Stimulated activated CD8-positive, alpha-beta memory T cell treated with anti-CD3 and anti-CD28 coated beads, Interleukin-7, amount 100 ng/mL, for 1 hour (primary cell): ENCODE measurements at places on chromosomes 12 and 14.

GRCh38 chr12:132483612-132484011 is 6.3 kb upstream of the FBRSL1 start:
- DNase-seq, result no peak

DNA sequence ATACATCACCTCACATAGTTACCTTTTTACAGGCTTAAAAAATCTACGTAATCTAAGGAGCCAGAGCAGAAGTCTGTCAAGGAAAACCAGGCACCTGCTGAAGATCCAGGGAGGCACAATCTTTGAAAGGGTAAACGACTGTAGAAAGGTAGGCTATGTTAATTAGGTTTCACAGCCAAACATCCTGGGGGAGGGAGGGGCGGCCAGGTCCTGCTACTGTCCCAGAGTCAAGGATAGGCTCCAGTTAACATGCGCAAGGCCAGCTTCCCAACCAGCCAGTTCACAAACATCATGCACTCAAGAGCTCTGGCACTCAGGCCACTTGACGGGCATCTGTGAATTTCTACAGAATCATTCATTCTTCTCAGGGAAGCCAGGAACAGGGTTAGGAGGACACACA is 22.9 kb downstream of the NIN start:
- no peak for DNase-seq

- no peak for DNase-seq
Measured at GRCh38 chr12:10304161-10304574, 3.5 kb upstream of the KLRD1 start.

- no peak for DNase-seq
Measured at GRCh38 chr14:104882325-104882973, 17.4 kb downstream of the CEP170B start.

DNA sequence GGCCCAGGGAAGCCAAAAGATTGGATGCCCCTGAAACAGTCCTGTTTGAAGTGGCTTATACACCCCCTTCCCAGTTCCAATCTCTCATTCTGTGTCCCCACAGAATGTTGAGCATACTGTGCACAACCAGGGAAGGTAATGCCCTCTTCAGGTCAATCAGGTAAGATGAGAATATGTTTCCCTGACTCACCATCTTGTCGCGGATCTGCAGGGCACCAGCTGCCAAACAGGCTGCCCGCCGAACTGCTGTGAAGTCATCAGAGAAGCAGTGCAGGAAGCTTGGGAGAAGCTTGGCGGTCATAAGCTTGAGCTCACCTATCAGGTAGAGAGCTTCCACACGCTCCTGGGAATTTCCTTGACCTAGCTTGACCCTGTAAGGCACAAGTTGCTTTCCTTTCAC is 9.6 kb downstream of the RIOX1 start:
- DNase-seq, result no peak

DNA sequence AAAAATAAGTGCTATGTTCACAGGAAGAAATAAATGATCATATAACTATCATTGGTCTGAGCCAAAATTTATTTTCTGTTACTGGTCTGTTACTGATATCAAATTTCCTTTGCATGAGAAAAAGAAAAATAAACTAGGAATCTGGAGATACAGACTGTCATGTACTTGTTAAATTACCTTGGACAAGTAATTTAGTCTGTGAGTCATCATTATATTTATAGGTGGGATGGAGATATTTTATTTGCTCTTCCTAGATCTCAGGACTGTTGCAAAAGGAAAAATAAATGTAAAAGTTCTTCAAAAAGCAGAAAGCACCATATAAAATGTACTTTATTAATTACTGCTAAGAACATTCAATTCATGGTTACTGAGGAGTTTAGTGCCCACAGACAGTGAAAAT is 174.4 kb downstream of the PTPRO start:
- no peak for DNase-seq

GRCh38 chr12:106499628-106500027 is 83.2 kb upstream of the RFX4 start:
- no peak for DNase-seq

DNA sequence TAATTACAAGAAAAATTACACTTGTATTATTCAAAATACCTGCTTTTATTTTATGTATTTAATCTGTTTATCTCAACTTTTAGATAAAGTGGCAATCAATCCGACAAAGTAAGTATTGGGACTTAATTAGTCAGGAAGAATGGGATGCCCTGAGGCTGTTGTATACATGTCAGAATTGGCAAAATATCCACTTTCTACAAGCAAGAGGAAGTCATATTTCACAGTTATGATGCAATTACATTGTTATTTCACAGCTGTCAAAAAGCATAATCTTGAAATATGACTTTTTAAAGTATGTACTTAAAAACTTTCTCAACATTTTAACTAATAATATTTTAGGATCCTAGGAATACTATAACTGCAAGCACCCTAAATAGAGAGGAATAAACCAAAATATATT is 357.1 kb upstream of the MGAT4C start:
- no peak for DNase-seq

DNA sequence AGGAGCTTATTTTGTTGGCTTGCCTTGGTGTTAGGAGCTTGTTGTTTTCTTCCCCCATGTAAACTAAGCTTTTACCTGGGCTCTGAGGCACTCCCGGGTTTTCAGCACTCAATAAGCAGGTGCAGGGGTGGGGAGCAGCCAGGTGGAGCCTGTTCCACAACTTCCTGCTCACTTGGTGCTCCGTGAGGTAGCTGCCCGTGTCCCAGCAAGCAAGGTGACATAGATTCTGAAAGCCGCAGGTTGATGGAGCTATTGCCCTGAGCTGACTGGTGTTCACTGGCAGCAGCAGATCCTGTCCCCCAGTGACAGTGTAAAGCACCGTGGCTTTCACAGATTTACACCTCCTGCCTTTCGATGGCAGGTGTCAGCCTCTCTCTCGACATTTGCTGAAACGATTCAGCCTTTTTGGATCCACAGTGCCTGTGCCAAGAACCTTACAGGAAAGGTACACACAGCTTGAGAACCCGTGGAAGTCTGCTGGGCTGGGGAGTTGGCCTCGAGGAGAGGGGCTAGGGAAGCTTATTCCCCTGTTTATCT is 295.7 kb upstream of the FKBP4 start:
- no peak for DNase-seq

- no peak for DNase-seq
Measured at GRCh38 chr12:123571343-123571813, 13.0 kb upstream of the TMED2 start.

- DNase-seq, result no peak
Measured at GRCh38 chr14:59529189-59529588, 44.9 kb downstream of the JKAMP start.

DNA sequence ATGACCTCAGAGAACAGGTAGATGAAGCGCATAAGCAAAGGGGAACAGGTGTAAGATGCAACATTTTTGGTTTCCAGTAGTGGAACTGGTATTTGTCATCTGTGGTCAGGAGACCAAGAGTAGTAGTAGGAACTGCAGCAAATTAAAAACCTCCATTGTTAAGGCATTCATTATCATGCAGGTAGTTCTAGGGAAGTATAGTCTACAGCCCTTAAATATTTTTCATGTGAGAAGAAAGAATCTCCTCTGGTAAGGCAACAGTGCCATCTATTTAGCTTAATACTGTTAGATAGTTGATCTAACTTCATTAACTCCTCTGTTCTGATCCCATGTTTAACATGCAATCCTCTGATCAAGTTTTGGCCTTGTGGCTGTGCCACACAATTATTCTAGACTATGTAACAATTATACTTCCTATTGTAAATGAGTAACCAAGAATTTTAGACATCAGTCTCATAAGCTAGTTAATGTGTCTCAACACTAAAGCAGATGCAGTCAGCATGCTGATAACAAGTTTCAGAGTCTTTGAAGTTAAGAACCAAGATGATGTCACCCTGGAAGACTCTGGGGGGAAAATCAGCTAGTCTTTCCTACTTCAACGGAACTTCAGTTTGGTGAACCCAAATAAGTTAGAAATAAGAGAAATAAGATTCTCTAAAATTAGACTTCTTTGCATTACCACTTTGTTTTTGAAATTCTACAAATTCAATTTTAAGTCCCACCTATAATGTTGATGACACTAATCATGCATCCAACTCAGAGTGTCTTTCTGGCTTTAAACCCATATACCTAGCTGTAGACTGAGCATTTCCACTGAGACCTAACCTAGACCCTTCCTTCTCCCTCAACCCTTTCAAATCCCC is 70.9 kb downstream of the STXBP6 start:
- DNase-seq, result no peak

GRCh38 chr12:27653661-27654060 is 42.6 kb upstream of the REP15 start:
- DNase-seq, result no peak

DNA sequence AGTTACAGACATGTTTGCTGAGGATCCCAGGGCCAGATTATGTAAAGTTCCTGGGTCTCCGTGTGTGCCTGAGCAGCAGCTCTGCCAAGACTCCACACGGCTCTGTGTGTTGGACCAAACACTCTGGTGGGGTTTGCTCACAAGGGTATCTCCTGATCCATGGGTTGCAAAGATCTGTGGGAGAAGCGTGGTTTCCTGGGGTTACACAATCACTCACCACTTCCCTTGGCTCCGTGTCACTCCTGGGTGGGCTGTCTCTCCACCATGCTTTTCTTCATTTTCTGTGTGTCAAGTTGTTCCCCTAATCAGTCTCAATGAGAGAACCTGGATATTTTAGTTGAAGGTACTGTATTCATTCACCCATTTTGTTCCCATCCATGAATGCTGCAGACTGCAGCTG is 1088.8 kb downstream of the FSCB start:
- no peak for DNase-seq

DNA sequence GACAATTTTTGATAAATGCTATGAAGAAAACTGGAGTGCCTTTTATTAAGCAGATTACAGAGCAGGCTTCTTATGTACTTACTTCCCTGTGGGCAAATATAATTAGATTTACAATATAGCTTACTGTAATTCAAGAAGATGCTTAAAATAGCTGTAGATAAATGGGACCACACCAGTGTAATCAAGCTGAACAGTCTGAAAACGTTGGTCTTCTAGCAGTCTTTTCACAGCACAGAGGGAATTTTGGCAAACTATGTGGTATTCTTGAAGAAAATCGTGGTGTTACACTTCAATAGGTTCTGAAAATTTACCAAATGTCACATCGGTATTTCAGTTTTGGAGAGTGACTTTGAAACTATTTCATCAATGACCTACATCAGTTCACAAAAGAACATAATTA is 47.7 kb downstream of the SLC16A7 start:
- DNase-seq, result no peak

DNA sequence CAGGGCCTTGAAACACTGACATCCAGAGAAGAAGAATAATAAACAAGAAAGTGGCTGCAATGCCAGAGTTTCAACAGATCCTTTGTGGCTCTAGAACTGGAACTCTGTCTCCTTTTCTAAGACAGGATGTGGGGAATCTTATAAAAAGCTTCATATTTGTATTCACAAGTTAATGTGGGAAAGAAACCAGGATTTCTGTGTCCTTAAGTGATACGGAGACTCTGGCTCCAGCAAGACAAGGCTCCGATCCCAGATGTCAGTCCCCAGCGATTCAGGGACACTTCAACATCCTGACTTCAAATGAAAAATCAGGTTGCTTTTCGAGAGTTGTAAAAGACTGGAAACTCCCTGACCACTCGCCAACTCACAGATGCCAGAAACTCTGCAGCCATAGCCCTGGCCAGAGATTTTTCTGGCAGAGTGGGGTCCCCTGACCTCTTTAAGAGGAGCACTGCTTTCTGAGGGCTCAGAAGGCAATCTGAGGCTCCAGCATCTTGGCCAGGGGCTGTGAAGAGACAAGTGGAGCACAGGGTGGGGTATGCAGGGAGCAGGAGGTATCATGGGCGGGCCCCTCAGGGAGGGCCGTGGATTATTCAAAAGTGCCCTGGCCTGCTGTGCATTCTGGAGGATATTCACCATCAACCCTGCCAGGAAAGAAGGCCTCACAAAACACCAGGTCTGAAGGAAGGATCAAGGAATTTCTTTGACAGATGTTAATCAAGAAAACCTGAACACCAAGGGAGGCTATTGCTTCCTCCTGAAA is 53.3 kb downstream of the TMX1 start:
- DNase-seq, result no peak

- DNase-seq, result no peak
Measured at GRCh38 chr14:77409131-77409533, 14.2 kb downstream of the NOXRED1 start.

- no peak for DNase-seq
Measured at GRCh38 chr12:95820096-95820703, 29.6 kb upstream of the NTN4 start.

DNA sequence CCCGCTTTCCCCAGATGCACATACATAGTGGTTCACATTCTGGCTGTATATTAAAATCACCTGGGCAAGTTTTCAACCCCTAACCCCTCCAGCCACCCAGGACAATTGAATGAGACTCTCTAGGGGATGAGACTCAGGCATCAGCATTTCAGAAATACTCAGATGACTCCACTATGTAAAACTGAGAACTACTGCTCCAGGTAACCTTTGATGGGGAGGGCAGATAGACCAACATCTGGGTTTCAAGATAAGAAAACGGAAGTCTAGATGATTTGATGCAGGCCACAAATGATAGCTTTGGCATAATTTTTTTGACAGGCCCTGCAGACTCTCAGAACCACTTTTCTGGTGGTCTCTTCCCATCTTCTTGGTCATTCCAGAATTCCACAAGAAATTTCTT is 341.1 kb downstream of the EMP1 start:
- no peak for DNase-seq

- DNase-seq, result no peak
Measured at GRCh38 chr14:76811561-76811960, 1.1 kb downstream of the ANGEL1 start.

DNA sequence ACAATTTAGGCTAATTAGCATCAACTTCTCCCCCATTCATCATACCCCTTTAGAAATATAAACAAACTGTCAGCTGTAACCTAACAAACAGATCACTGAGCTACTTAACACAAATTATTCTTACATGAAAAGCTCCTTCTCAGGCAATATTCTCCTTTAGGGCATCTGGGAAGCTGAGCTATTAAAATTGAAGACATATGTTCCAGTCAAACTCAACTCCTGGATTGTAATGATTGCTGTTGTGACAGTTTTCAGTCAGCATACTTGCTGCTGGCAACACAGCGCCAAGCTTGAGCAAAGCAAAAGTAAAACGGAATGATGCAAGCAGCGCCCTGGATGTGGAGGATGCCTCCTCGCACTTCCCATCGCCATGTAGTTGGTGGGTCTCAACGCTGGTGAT is 82.4 kb downstream of the SLC25A21 start:
- no peak for DNase-seq

GRCh38 chr12:99948370-99948769 is 36.4 kb downstream of the ANKS1B start:
- no peak for DNase-seq

GRCh38 chr12:95204141-95204866 is 13.0 kb downstream of the FGD6 start:
- DNase-seq, result no peak

GRCh38 chr12:18752280-18752920 is 14.5 kb downstream of the CAPZA3 start:
- DNase-seq, result no peak
